ENCODE measurements at places on chromosomes 13 and 19.

GRCh38 chr19:50537769-50538230 lies 24.1 kb upstream of the ASPDH start:
- peak; percentile 48 for DNase-seq

GRCh38 chr13:109720758-109721184 lies 65.6 kb downstream of the IRS2 start:
- no peak for DNase-seq

DNA sequence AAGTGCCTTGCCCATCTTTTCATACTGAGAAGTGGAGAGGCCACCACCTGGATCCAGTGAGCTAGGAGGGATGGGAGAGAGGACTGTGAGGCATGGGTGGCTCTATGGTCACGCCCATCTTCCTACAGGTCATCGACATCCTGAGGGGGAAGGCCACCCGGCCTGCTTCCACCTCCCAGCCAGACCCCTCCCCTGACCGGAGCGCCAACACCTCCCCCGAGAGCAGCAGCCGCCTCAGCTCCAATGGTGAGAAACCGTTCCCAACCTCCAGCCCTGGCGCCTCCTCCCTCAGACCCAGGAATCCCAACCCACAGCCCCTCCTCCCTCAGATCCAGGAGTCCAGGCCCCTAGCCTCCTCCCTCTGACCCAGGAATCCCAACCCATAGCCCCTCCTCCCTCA lies 10.1 kb downstream of the BCL3 start:
- no peak for DNase-seq

DNA sequence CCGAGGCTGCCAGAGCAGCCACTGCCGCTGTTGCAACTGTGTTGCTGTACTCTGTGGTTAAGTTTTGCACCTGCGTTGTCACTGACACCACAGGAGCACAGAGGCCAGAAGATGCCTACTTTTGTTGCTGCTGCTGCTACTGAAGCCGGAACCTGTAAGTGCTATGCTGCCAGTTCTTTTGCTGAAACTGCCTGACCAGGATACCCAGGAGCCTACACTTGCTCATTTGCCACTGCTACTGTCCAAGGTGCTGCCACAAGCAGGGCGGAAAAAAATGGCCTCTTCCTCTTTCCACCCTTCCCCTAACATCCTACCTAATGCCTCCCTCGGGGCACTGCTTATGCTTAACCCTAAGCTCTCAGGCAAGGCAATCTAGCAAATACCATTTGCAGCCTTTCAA lies 29.0 kb upstream of the NBEA start:
- no peak for DNase-seq

- no peak for DNase-seq
These were observed 665 bp downstream of the ZNF347 start for GRCh38 chr19:53158119-53158656.

- DNase-seq: no peak
These were observed 51.6 kb upstream of the EHD2 start for GRCh38 chr19:47661611-47662010.

DNA sequence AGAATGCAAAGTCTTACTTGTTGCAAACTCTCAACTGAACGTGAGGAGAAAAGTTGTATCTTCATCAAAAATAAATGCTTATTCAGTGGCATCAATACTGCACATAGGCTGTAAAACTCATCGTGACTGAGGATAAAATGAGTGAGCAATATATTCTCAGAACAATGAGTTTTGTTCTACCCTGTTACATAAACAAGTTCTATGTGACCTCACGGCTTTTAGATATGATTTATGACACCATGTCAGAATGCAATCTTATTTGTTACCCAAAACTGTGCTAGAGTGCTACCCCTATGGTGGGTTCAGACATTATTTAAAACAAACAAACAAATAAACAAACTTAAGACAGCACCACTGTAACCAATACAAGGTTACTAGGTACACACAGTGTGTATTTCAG lies 55.4 kb downstream of the FOXO1 start:
- DNase-seq: no peak

- no peak for DNase-seq
These were observed 266.4 kb downstream of the NALCN start for GRCh38 chr13:101149735-101150384.

GRCh38 chr19:7868326-7868670 lies 5.9 kb downstream of the PRR36 start:
- DNase-seq: no peak

GRCh38 chr19:19154768-19155494 lies 15.1 kb downstream of the MEF2B start:
- DNase-seq: no peak

GRCh38 chr19:14916848-14917247 lies 24.4 kb upstream of the OR7C2 start:
- no peak for DNase-seq

DNA sequence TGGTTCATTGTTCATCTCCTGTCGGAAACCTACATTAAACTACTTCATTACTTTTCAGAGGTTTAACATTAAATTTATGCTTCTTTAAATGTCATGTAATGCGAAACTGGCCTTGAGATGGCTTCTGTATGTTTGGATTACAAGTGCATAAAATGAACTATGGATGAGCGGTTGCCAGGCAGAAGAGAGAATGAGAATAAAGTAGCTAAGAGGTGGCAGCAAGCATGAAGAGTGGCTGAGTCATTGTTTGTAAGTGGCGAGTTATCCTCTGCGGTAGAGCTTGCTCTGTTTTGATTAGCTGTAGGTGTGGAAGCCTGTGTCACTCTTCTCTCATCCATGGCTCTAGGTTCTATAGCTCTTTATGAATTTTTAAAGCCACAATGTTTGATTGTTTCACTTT lies 1139.6 kb upstream of the PCDH9 start:
- DNase-seq: no peak

- no peak for DNase-seq
These were observed 222.8 kb downstream of the POSTN start for GRCh38 chr13:37375724-37376123.

DNA sequence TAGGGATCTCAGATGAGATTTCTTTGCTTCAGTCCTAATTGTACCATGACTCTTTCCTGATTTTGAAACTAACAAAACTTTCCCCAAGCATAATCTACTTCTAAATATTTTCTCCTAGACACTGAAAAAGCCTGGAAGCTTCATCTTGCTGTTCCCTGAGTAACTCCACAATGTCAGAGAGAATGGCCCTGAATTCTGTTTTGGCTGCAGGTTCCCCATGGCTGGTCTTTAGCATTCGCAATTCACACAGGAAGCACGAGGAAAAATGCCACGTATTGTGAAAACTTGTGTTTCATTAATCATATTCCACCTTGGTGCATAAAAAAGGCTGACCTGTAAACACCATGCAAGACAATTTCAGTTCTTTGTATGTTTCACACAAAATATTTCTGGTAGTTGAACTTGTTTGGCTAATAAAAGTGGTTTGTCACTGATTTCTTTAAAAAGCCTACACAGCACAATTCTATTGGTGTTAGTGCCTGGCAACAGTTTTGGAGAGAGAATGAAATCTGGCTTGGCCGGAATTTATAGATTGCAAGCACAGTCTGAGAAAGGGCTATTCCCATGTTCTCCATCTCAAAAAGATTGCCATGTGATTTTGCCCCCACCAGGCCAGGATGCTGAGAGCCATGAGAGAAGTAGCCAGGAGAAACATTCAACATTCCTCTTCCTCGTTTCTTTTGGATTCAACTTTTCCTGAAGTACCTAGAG lies 367.1 kb downstream of the NDFIP2 start:
- DNase-seq: no peak

GRCh38 chr19:28468701-28469459 lies 744.1 kb downstream of the UQCRFS1 start:
- DNase-seq: no peak

- DNase-seq: no peak
These were observed 776.4 kb upstream of the ATXN8OS start for GRCh38 chr13:69331245-69331644.

Measured in Panc1 (cell line).